ENCODE measurements at places on chromosomes 1 and 21. TPM values are rescaled to one million over a fixed set of nuclear protein-coding genes. Genes with fewer than 3 reads are reported as not detected.
A peak's percentile ranks its signal among the peaks of the same experiment; 100 is the strongest.

- DNase-seq: peak; percentile 35
Measured at GRCh38 chr1:63148825-63149645, 173.3 kb upstream of the FOXD3 start.

DNA sequence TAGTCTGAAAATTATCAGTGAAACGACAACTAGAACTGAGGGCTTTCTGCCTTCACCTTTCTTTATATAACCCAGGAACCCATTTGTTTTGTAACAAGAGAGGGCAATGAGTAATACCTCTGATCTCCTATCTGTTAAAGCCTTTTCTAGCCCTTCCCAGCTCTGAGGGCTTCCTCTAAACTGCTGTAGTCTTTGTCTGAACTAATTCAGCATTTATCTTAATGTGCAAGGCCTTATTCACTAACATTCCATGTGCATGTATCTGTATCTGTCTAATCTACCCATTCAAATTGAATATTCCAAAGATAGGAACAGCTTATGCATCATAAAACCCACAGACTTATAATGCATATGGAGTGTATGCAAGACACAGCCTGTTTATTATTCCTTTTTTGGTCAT lies 167.1 kb downstream of the LYPLAL1 start:
- no peak for DNase-seq

DNA sequence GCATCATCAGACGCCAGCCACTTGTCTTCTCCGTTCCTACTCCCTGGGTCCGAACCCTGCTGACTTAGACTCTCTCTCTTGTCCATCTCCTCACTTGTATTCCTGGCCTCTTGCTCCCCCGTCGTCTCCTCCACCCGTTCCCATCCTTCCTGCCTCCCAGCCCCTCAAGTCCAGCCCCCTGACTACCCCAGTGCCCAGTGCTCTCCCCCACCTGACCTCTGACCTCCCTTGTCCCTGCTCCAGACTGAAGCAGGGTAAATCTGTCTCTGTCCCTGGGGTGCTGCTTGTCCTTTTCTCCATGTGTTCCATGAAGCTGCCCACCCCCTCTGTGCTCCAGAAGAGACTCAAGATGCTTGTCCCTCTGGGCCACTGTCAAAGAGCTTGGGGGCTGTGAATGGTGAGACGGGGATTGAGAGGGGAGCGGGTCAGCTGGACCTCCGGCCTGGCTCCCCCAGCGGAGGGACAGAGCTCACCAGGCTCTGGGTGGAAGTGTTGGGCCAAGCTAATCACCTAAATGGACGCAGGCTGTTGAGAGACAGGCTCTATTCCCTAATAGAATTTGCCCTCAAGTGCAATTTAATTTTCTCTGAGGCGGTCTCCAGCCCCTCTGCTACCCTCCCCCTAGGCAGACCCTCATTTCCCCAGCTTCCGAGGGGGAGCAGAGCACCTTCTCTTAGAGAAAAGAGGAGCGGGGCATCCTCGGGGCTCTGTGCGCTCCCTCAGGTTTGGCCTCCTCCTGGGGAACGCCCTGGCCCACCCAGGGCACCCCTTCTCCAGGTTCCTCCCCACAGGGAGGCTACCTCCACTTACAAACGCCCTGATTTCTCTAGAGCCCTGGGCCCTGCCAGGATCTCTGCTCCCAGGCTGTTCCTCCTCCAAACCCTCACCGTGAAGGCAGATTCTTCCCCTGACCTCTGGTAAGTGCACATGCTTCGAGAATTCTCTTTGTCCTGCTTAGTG lies 11.0 kb upstream of the LHX4 start:
- DNase-seq: no peak

The LCE3E gene
- total RNA-seq: not detected

The ZSWIM5 gene
- not detected for total RNA-seq
